Activated CD8-positive, alpha-beta memory T cell treated with anti-CD3 and anti-CD28 coated beads for 1 hour (primary cell): ENCODE measurements at places on chromosomes 6 and 20.

DNA sequence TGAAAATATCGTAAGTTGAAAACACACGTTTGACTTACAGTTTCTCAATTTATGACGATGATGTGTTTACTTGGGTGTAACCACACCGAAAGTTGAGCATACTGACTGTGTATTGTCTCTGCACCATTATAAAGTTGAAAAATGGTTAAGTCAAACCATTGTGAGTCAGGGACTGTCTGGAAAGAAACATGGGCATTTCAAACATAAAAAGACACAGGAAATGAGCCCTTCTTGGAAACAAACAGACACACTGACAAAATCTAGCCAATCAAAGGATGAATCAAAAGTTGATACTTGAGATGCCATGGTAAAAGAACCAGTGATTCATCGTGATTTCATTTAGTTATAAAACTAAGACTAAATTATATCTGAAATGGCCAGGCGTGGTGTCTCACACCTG lies 5.3 kb downstream of the POPDC3 start:
- no peak for DNase-seq

DNA sequence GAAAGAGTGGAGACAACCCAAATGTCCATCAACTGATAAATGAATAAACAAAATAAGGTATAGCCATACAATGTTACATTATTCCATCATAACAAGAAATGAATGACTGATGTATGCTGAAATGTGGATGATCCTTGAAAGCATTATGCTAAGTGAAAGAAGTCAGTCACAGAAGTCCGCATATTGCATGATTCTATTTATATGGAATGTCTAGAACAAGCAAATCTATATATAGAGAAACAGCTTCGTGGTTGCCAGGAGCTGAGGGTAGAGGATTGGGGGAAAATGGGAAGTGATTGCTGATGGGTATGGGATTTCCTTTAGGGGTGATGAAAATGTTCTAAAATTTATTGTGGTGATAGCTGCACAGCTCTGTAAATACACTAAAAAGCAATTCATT lies 196.8 kb downstream of the ATXN1 start:
- no peak for DNase-seq

DNA sequence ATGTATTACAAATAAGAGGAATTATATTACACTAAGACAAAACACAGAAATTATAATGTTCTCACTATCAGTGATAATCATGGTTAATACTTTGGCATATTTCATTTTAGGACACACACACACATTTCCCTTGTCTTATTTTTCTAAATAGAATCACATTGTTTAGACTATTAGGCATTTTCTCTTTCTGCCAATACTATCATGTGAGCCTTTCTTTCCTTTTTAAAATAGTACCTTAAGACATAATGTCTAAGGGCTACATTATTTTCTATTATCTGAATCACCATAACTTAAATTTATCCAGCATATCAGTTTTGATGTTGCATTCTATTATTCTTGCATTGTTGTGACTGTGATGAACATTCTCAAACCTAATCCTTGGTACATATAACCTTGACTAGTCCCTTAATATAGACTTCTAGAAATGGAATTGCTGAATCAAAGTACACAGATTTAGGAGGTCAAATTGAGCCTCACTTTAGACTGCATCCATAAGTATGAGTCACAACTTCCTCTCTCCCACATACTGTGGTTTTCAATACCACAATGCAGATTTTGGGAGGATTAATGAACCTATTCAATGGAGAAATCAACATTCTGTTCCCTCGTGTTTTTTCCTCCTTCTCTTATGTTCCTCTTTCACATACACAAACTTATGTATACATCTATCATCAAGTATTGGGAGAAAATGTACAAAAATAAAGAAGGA lies 212.6 kb downstream of the MOXD1 start:
- DNase-seq = no peak

- DNase-seq = no peak
Observed at GRCh38 chr6:46356543-46356942, 134.7 kb downstream of the RCAN2 start.

DNA sequence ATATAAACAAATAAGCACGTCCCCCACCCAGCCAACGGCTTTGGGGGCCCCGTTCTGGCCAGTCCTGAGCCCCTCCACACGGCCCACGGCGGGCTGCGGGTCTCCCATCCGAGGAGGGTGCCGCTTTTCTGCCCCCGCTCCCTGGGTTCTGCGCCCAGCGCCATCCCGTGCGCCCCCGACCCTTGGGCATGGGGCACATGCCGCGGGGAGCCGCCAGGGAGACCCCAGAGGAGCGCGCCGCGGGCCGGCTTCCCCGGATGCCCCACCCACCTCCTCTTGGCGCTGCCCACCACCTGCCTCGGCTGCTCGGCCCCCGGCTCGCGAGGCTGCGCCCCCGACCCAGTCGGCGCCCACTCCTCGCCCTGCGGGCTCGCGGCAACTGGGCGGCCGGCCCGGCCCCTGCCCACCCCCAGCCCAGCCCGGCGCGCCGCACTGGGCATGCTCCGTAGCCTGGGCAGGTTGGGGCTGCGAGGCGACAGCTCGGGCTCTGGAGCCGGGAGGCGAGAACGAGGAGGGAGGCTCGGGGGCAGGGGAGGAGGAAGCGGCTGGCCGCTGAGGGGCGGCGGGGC lies 570 bp upstream of the PLCB4 start:
- DNase-seq = no peak

- DNase-seq = no peak
Observed at GRCh38 chr6:40391851-40392517, 195.2 kb downstream of the LRFN2 start.

- no peak for DNase-seq
Observed at GRCh38 chr6:47262231-47262630, 47.5 kb downstream of the TNFRSF21 start.

- no peak for DNase-seq
Observed at GRCh38 chr6:66526061-66526460, 819.0 kb upstream of the EYS start.

- DNase-seq = no peak
Observed at GRCh38 chr6:15369838-15370237, 124.0 kb downstream of the JARID2 start.

- no peak for DNase-seq
Observed at GRCh38 chr6:71459162-71459561, 170.6 kb downstream of the OGFRL1 start.
